Activated CD4-positive, alpha-beta memory T cell treated with anti-CD3 and anti-CD28 coated beads, Interleukin-2, amount 10 ng/mL, durations not matched to agents 7 days and 5 days (primary cell): ENCODE measurements at places on chromosomes 3 and 15. TPM values are rescaled to one million over a fixed set of nuclear protein-coding genes. Genes with fewer than 3 reads are reported as not detected.

NECTIN3 gene
- 10.0 TPM for total RNA-seq

TMEM207 gene
- total RNA-seq: not detected

GRCh38 chr15:48547286-48547685 is 98.2 kb downstream of the FBN1 start:
- DNase-seq: no peak
- peaks cover 9% of the 10 kb centered on the region for H3K27me3 ChIP-seq
- no peaks in the 10 kb centered on the region for H3K36me3 ChIP-seq
- H3K4me1 ChIP-seq: no peaks in the 10 kb centered on the region
- no peak overlapping the region for H3K27ac ChIP-seq

COL8A1 gene
- 0.10 TPM for total RNA-seq

TMCO5A gene
- total RNA-seq: not detected
